ENCODE measurements at places on chromosomes 5 and 9. TPM values are rescaled to one million over a fixed set of nuclear protein-coding genes. Genes with fewer than 3 reads are reported as not detected.

CDKN2B-AS1 gene
- total RNA-seq, result 124 TPM

- no peak for DNase-seq
These were observed 26.8 kb downstream of the FAXDC2 start for GRCh38 chr5:154823605-154824004.

DNA sequence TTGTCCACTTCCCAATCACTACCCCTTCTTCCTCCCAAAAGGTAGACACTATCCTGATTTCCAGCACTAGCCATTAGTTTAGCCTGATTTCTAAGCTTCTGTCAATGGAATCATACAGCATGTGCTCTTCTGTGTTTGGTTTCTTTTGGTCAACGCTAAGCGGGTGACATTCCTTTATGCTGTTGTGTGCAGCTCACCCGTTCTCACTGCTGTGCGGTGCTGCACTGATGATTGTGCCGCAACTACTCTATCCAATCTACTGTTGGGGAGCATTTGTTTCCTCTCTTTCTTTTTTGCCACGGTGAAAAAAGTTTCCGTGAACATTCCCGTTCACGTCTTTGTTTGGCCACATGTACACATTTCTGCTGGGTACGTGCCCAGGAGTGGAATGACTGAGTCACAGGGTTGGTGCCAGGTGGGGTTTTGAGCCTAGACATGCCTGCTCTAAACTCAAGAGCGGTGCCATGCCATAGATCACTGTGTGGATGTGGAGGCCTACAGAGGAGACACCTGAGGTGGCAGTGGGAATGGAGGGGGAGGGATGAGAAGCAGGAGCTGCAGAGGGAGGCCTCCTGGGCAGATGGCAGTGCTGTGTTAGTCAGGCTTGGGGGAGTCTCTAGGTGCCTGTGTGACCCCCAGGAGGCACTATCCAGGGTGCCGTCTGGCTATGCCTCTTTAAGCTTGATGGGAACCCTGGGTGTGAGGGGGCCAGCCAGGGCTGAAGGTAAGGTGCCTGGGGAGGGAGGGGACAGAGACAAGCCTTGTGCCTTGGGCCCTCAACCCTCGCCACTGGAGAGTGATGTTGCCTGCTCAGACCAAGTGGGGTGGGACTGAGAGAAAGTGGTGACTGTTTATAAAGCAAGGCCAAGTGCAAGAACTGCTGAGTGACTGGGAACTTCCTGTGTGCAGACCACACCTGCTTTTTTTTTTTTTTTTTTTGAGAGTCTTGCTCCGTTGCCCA is 11.4 kb upstream of the ANKRD33B start:
- DNase-seq, result no peak

SLC22A4 gene
- 7.3 TPM for total RNA-seq

SLC24A2 gene
- 0.06 TPM for total RNA-seq

GRCh38 chr5:125409234-125409860 is 662.9 kb upstream of the ZNF608 start:
- DNase-seq, result no peak

GRCh38 chr5:142748132-142748531 is 22.0 kb upstream of the ARHGAP26 start:
- DNase-seq, result no peak

- no peak for DNase-seq
These were observed 20.9 kb upstream of the RFK start for GRCh38 chr9:76415154-76415553.

CFAP157 gene
- total RNA-seq, result not detected

DNA sequence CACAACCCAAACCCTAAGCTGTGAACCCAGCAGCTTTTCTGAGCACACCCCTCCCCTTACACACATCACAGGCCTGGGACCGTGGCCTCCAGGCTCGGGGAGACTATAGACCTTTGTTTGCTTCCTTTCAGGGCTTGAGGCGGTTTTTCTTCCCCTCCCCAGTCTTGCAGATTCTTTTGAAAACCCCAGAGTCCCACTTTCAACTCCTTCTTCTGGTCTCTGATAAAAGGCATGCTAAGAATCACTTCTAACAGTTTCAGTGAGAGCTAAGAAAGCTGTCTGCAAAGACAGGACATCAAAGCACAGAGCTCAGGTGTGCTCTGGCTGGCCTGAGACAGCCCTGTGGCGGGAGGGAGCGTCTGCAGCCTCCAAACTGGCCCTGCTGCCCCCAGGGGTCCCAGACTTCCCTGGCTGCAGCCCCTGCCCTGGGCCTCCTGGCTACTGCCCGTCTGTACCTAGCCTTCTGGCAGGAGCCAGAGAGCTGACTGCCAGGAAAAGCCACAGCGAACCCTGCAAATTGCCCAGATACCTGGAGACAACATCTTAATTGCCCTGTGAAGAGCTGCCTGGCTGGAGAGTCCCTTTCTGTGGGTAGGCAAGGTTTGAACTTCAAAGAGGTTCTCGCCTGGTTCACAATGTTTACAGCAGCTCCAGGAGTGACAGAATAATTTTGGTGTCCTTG is 138.9 kb downstream of the GADD45G start:
- no peak for DNase-seq

GLRA1 gene
- not detected for total RNA-seq

LRSAM1 gene
- 20.6 TPM for total RNA-seq

- DNase-seq, result peak; percentile 57
These were observed at the start of gene ADAM19 for GRCh38 chr5:157575381-157576020. Gene ADAM19 (minus strand): TSS chr5:157575775. CDS start chr5:157575696, 79 bp downstream.

GRCh38 chr9:15944341-15944740 is 391.5 kb downstream of the CCDC171 start:
- no peak for DNase-seq

SHISAL2B gene
- not detected for total RNA-seq

- no peak for DNase-seq
These were observed 55.8 kb downstream of the PSMB7 start for GRCh38 chr9:124359426-124359825.

DNA sequence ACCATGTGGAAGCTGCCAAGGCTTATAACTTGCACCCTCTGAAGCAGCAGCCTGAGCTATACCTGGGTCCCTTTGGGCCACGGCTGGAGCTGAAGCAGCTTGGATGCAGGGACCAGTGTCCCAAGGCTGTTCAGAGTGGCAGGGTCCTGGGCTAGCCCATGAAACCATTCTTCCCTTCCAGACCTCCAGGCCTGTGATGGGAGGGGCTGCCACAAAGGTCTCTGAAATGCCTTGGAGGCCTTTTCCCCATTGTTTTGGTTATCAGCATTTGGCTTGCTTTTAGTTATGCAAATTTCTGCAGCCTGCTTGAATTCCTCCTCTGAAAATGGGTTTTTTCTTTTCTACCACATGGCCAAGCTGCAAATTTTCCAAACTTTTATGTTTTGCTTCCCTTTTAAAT is 433.7 kb upstream of the ACO1 start:
- DNase-seq, result no peak

DMRT2 gene
- 8.1 TPM for total RNA-seq

DNA sequence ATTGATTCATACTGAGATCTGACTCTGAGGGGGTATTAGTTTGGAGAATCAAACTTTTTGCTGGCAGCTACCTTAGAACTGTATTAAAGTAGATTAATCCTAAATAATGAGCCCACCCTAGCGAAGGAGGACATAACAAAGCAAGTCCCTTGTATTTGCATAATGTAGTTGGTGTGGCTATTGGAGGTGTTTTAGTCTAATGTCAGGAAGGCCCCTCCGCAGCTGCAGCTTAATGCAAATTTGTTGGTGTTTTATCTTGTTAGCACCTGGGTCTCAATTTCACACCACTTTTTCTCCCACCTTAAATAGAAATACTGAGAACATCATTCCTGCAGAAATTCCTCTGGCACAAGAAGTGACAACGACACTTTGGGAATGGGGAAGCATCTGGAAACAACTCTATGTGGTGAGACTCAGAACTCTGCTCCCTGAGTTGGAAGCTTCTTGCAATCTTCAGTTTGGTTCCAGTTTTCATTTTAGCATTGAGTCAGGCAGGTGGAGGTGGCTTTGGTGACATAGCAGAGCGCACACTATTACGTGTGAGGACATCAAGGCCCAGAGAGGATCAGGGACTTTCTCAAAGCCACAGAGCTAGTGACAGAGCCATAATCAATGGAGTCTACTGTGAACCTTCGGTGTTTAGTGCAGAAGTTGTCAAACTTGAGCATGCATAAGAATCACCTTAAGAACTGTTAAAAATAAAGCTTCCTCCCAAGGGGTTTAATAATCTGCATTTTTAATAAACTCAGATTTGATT is 33.9 kb downstream of the DOCK2 start:
- no peak for DNase-seq

GRCh38 chr5:29005386-29005785 is 1967.0 kb upstream of the CDH9 start:
- DNase-seq, result no peak

S1PR3 gene
- 1.7 TPM for total RNA-seq

GRCh38 chr5:178368274-178368673 is 135.7 kb upstream of the PHYKPL start:
- no peak for DNase-seq

PLPP7 gene
- total RNA-seq, result 1.1 TPM

DNA sequence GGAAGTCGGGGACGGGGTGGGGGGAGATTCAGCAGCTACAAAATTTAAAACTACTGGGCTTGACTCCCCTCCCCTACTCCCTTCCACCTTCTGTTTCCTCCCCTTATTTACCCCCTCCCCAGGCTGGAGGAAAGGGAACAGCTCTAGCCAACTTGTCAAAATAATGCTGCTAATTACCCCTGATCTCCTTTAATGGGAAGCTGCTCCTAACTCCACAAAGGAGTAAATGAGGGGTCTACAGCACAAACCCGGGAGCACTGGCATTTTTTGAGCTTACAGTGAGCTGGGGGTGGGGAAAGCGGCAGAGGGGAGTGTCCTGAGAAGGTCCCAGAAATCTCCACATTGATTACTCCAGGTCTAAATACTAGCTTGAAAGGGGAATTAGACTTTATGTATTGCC is 3.1 kb downstream of the PTCH1 start:
- no peak for DNase-seq

- no peak for DNase-seq
These were observed 547.6 kb downstream of the RAB3C start for GRCh38 chr5:59130431-59130830.

GRCh38 chr9:108103046-108103693 is 613.6 kb upstream of the KLF4 start:
- no peak for DNase-seq

- DNase-seq, result no peak
These were observed 53.8 kb downstream of the PDZD2 start for GRCh38 chr5:31692561-31693221.

FXN gene
- 7.9 TPM for total RNA-seq

- no peak for DNase-seq
These were observed 35.4 kb downstream of the OSTF1 start for GRCh38 chr9:75123696-75124095.

SOWAHA gene
- 36.0 TPM for total RNA-seq

DNA sequence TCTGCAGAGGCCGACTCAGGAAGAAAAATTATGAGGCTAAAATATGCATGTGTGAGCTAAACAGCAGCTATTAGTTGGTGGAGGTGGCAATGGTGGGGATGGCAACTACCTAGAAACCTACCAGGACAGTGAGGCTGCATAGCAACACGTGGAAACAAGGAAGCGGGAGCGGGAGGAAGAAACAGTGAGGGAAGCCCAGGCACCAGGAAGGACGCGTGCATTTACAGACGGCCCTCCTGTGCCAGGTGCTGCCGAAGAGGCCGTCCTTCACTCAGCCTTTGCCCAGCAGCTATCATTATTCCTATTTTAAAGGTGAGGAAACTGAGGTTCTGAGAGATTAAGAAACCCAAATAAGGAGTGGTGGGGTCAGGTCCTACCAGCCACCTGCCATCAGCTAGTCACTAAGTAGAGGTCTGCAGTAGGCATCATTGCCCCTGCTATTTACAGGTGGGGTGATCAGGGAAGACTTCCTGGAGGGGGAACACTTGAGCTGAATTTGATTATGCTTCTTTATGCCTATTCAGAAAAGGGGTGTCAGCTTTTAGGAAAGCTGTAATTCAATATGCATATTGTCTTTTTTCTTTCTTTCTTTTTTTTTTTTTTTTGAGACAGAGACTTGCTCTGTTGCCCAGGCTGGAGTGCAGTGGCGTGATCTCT is 125.3 kb downstream of the CRB2 start:
- peak; percentile 64 for DNase-seq

GRCh38 chr5:107874795-107875194 is 204.1 kb upstream of the EFNA5 start:
- no peak for DNase-seq

DNA sequence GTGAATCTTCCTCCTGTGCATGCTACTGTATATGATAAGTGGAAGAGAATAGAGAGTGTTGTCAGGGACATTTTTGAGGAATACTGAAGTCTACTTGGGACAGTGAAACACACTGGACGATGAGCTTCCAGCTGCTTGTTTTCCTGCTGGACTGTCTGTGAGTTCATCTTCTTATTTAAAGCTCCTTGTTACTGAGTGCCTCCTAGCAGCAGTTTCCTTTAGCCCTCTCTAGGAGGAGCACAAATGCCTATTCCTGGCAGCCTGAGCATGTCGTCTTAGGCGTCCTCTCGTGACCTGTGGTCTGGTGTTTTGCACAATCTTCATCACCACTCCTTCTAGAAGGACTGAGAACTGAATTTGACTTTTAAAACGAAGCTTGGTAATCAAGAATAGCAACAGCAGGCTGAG is 43.8 kb downstream of the ANKRD33B start:
- DNase-seq, result no peak

- no peak for DNase-seq
These were observed 79.8 kb downstream of the ARSB start for GRCh38 chr5:78905084-78905938.

DNA sequence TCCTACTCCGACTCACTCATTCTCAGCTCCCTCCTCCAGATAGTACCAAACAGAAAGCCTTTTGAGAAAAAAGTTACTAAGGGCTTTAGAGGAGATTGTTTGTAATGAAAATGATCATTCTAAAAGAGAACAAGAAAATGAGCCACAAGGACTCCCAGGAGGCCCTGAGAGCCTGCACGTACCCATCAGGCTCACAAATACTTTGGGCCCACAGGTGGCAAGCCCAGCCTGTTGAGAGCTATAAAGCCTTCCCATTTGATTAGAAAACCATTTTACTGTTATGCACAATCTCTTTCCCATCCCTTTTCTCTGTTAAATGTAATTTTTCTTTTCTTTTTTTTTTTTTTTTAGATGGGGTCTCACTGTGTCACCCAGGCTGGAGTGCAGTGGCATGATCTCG is 136.1 kb downstream of the LHFPL2 start:
- DNase-seq, result no peak

- no peak for DNase-seq
These were observed 435.1 kb upstream of the ST8SIA4 start for GRCh38 chr5:101338226-101338625.

FREM1 gene
- 2.3 TPM for total RNA-seq

DNA sequence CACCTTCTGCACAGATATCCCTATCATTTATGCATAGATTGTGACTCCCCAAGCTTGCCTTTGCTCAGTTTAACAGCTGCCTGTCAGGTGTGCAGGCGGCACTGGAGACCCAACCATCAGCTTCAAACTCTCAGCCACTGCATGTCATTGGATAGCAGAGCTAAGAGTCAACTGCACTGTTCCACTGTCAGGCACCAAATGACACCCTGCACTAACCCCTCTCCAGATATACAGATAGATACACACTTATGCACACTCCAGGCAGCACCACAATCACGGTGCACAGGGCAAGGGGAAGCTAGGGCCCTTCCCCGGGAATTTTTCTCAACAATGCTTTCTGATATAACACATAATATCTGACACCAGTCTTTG is 142.3 kb downstream of the BNC2 start:
- DNase-seq, result no peak

NOXA1 gene
- 33.3 TPM for total RNA-seq

Measured in left colon (tissue), 2 donors.